ENCODE measurements at places on chromosomes 2 and 18.

DNA sequence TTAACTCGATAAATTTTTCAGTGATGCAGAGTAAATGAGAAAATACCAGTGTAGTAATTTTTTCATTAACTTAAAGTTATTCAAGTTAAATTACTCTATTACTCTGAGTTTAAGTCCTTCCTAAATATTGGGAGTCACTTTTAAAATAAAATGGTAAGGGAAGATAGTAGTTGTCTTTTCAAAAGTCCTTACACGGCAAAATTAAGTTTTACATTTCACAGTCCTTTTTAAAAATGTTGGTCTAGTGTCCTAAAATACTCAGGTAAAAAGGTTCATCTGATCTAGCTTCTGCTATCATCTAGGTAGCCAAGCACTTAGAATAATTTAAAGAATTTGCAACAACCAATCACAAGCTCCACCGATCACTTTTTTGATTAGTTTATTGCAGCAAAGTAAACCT, 146.9 kb downstream of the MEMO1 start:
- DNase-seq, result no peak

- peak; percentile 96 for DNase-seq
Observed at GRCh38 chr2:96145036-96145847, at the start of gene DUSP2. DUSP2 (minus strand) TSS chr2:96145440; CDS start chr2:96145354, 86 bp downstream.

DNA sequence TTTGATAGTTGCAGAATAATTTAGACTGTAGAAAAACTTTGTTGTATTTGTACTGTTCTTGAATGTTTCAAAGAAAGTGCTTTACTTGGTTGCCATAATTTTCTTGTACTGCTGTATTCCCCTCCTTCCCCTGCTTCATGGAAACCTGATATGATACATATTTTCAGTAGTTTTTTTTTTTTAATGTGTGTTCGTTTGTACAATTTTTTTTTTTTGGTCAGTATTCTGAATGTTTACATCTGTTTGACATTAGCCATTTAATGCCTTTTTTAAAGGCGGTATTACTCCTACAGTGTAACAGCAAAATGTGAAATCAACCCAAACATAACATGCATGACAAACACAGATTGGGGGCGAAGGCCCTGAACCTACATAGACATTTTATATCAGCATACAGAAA, 172.3 kb downstream of the ASXL3 start:
- DNase-seq, result no peak

GRCh38 chr18:45836242-45837205, 11.0 kb downstream of the SIGLEC15 start:
- DNase-seq, result no peak

DNA sequence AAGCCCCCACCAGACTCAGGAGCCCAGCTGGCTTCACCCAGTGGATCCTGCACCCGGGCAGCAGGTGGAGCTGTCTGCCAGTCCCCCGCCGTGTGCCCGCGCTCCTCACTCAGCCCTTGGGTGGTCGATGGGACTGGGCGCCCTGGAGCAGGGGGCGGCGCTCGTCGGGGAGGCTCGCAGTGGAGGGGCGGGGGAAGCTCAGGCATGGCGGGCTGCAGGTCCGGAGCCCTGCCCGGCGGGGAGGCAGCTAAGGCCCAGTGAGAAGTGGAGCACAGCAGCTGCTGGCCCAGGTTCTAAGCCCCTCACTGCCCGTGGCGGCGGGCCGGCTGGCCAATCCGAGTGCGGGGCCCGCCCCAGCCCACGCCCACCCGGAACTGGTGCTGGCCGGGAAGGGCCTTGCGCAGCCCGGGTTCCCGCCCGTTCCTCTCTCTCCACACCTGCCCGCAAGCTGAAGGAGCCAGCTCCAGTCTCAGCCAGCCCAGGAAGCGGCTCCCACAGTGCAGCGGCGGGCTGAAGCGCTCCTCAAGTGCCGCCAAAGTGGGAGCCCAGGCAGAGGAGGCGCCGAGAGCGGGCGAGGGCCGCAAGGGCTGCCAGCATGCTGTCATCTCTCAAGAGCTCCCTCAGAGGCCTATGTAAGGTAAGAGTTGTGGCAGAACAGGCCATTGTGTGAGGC, 1307.8 kb upstream of the TMEFF2 start:
- no peak for DNase-seq

DNA sequence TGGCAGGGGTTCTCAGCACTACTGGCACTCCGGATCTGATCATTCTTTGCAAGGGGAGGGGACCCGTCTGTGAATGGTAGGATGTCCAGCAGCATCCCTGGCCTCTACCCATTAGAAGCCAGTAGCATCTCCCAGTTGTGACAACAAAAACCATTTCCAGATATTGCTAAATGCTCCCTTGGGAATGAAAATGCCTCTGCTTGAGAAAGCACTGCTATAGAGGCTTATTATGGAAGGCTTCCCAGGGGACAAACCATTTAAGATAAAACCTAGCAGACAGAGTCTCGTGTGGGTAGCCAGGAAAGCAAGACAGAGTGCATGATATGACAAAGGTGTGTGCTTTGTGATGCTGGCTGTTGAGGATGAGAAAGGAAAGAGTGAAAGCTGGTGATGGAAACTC, 273.7 kb downstream of the TMX3 start:
- DNase-seq, result no peak

GRCh38 chr2:142270291-142270690, 139.5 kb upstream of the LRP1B start:
- DNase-seq, result no peak

DNA sequence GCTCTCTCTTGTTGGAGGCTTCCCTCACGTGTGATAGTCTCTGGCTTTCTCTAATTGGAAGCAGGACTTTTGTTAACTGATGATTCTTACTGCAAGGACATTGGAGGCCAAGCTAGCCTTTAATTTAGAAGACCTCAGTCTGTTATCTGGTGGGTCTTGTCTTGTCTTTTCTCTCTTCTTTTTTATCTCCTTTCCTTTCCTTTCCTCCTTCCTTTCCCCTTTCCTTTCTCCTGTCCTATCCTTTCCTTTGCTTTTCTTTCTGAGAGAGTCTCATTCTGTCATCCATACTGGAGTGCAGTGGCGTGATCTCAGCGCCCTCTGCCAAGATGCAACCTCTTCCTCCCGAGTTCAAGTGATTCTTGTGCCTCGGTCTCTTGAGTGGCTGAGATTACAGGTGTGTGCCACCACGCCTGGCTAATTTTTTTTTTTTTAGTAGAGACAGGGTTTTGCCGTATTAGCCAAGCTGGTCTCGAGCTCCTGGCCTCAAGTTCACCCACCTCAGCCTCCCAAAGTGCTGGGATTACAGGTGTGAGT, 18.1 kb downstream of the CCNYL1 start:
- no peak for DNase-seq
